ENCODE measurements at places on chromosomes 16 and 17.
A peak's percentile ranks its signal among the peaks of the same experiment; 100 is the strongest.

DNA sequence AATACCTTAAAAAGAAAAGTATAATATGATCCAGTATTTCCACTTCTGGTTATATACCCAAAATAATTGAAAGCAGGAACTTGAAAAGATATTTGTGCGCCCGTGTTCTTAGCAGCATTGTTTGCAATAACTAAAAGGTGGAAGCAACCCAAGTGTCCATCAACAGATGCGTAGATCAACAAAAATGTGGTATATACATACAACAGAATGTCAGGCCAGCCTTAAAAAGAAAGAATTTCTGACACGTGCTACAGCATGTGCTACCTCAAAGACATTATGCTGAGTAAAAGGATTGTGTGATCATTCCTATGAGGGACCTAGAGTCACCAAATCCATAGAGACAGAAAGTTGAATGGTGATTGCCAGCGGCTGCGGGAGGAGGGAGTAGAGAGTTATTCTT, 133.1 kb downstream of the SPECC1 start:
- no peaks in the 10 kb centered on the region for H3K36me3 ChIP-seq
- H3K27ac ChIP-seq: no peak overlapping the region
- no peak for DNase-seq
- no peak overlapping the region for H3K4me3 ChIP-seq
- H3K4me1 ChIP-seq: no peaks in the 10 kb centered on the region

DNA sequence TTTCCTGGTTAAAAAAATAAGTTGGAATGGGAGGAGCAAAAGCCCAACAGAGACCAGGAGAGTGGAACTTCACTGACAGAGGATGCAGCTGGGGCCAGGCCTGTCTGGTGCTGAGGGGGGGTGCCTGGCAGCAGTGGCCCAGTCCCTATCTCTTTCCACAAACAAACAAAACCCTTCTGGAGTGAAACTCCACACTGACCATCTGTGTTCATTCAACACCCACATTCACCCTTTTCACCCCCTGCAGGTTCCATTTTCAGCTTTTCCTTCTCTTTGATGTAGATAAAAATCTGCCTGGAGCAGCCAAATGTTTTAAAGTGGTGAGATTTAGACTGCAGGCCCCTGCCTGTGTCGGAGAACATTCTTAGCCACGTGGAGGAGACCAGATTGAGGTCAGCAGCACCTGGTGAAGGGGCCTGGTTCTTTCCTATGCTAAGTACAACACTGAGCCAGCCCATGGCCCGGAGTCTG, 161.4 kb upstream of the CDH11 start:
- H3K27me3 ChIP-seq: no peaks in the 10 kb centered on the region
- no peaks in the 10 kb centered on the region for H3K36me3 ChIP-seq
- H3K4me1 ChIP-seq: no peaks in the 10 kb centered on the region

- no peaks in the 10 kb centered on the region for H3K27me3 ChIP-seq
- no peaks in the 10 kb centered on the region for H3K4me1 ChIP-seq
- no peak for DNase-seq
- no peak overlapping the region for H3K27ac ChIP-seq
- H3K36me3 ChIP-seq: no peaks in the 10 kb centered on the region
These were observed 26.0 kb upstream of the PRKCA start for GRCh38 chr17:66276328-66276937.

DNA sequence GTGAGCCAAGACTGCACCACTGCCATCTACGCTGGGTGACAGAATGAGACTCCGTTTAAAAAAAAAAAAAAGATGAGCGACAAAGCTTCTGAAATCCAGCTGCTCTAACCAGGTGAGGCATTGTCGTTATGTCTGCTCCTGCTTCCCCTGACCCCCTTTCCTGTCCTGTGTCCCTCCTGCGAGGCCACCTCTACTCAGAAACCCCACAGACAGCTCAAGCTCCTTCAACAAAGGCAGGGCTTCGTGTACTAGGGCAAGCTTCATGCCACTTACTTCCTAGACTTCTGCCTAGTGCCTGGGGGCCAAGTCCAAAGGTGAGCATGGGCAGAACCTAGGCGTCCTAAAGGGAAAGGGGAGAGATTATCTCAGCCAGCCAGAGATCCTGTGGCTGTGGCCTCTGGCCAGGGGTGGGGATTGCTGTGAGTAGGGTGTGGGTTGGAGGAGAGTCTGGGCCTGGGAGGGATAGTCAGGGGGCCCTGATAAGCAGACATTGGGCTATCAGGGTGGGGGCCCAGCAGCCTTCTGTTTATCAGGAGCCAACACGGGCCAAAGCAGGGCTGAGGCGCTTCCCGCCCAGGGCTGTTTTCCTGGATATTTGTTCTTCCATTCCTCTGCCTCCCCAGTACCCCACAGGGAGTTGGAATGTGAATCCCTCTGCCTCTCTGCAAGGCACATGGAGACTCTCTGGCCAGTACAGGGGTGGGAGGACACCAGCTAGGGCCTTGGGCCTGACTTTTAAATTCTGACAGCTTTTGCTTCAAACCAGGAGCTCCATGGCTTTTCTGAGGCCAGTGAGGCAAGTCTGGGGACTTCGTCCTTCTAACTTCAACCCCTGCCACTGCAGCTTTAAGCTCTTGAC, 10.4 kb downstream of the ERAL1 start:
- peaks cover 13% of the 10 kb centered on the region for H3K4me1 ChIP-seq
- no peaks in the 10 kb centered on the region for H3K27me3 ChIP-seq
- H3K36me3 ChIP-seq: peaks cover 3% of the 10 kb centered on the region
- DNase-seq: peak; percentile 78
- H3K4me3 ChIP-seq: no peak overlapping the region

GRCh38 chr17:82418001-82418986, at the start of the genes HEXD and OGFOD3:
HEXD (plus strand) TSS chr17:82418347; CDS start chr17:82419800, 1,453 bp downstream.
OGFOD3 (minus strand) TSS chr17:82418586; CDS start chr17:82418485, 101 bp downstream.
- no peaks in the 10 kb centered on the region for H3K27me3 ChIP-seq
- peak within 1 kb of the TSS; percentile 82 for H3K27ac ChIP-seq
- DNase-seq: peak; percentile 91
- peak within 1 kb of the TSS; percentile 94 for H3K4me3 ChIP-seq
- peaks cover 24% of the 10 kb centered on the region for H3K36me3 ChIP-seq

DNA sequence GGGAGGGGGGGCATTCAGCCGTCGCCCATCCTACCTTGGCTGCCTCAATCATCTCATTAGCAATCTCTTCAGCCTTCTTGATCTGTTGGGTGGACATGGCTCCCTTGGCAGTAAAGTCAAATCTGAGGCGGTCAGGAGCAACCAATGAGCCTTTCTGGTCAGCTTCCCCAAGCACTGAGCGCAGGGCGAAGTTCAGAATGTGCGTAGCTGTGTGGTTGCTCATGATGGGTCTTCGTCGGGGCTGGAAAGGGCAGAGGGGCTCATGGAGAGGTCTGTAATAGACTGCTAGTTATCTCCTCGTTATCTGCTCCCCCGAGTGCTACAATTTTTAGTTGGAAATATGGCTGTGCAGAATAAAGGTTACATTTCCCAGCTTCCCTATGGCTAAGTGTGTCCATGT, 7.2 kb upstream of the EXOSC6 start:
- no peaks in the 10 kb centered on the region for H3K4me1 ChIP-seq
- no peak overlapping the region for H3K4me3 ChIP-seq
- H3K27ac ChIP-seq: no peak overlapping the region
- H3K36me3 ChIP-seq: peaks cover 79% of the 10 kb centered on the region

DNA sequence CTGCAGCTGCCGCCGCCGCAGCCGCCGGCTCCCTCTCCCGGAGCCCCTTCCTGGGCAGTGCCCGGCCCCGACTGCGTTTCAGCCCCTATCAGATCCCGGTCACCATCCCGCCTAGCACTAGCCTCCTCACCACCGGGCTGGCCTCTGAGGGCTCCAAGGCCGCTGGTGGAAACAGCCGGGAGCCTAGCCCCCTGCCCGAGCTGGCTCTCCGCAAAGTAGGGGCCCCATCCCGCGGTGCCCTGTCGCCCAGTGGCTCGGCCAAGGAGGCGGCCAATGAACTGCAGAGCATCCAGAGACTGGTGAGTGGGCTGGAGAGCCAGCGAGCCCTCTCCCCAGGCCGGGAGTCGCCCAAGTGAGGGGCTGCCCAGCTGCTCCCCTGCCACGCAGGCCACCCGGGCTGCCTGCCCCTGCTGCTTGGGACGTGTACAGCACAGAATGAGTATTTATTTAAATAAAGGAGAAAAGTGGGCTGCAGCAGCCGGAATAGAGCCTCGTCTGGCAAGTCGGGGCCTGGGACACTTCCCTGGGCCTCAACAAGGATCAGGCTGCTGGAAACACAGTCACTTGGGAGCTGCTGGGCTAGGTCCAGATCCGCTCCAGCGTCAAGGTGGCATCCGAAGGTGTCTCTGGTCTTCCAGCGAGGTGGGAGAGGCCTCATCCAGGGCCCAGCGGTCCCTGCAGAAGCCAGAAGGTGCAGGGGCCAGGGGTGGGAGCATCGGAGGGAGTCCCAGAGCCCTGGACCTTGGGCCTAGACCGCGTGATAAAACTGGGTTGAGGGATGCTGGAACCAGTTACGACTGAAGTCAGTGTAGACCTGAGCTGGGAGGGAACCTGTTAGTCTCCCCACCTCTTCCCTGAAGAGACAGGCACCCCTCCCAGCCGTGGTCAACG, 8.8 kb downstream of the TBX2 start:
- DNase-seq: no peak
- peaks cover 94% of the 10 kb centered on the region for H3K27me3 ChIP-seq
- no peak overlapping the region for H3K27ac ChIP-seq
- no peak overlapping the region for H3K4me3 ChIP-seq
- H3K4me1 ChIP-seq: peaks cover 65% of the 10 kb centered on the region

- DNase-seq: no peak
These were observed 10.5 kb upstream of the SPNS1 start for GRCh38 chr16:28964072-28964471.

- no peaks in the 10 kb centered on the region for H3K27me3 ChIP-seq
- no peak overlapping the region for H3K27ac ChIP-seq
- H3K4me1 ChIP-seq: peaks cover 8% of the 10 kb centered on the region
These were observed 6.8 kb downstream of the COTL1 start for GRCh38 chr16:84611041-84611440.

- no peaks in the 10 kb centered on the region for H3K27me3 ChIP-seq
- no peaks in the 10 kb centered on the region for H3K36me3 ChIP-seq
- no peak overlapping the region for H3K27ac ChIP-seq
- DNase-seq: no peak
- H3K4me1 ChIP-seq: no peaks in the 10 kb centered on the region
These were observed 964.4 kb upstream of the GOT2 start for GRCh38 chr16:59698346-59699020.

GRCh38 chr16:23508589-23509440, 1.5 kb downstream of the GGA2 start:
- DNase-seq: no peak
- H3K4me1 ChIP-seq: peaks cover 11% of the 10 kb centered on the region
- no peaks in the 10 kb centered on the region for H3K27me3 ChIP-seq
- no peaks in the 10 kb centered on the region for H3K36me3 ChIP-seq

- H3K4me1 ChIP-seq: no peaks in the 10 kb centered on the region
- no peak overlapping the region for H3K4me3 ChIP-seq
- H3K27me3 ChIP-seq: no peaks in the 10 kb centered on the region
- no peak overlapping the region for H3K27ac ChIP-seq
These were observed 30.8 kb downstream of the MPRIP start for GRCh38 chr17:17073030-17073564.

DNA sequence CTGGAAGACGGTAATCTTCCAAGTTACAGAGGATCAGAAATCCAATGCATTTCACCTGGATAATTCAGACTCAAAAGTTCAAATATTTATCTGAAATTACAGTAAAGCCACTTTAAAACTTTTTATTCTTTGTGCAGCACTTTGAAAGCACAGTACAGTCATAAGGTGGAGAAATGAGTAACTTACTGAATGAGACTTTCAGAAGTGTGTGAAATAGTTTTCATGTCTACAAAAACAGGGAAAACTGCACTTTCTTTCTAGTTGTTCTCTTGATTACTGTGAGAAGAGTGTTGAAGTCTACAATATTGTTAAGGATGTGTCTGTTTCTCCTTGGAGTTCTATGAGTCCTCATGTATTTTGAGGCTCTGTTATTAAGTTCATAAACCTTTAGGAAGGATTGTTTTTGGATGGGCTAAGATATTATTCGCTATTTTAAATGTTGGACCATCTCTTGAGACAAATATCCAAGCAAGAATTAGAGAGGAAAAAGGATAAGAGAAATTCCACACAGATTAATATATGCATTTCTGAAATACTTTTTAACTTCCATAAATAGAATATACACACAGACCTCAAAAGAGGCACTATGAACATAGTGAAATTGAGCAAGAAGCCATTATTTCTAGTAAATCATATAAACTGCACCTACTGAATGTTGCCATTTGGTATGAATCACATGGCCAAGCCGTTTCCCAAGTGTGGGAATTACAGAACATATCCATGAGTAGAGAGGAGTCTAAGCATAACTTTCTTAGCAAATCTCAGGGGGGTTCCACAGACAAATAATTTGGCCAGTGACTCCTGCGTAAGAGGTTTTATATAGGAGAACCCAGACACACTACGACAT, 83.6 kb upstream of the PLEKHM1 start:
- DNase-seq: no peak
- H3K4me1 ChIP-seq: no peaks in the 10 kb centered on the region
- H3K36me3 ChIP-seq: no peaks in the 10 kb centered on the region

- no peaks in the 10 kb centered on the region for H3K36me3 ChIP-seq
- H3K4me3 ChIP-seq: no peak overlapping the region
- H3K27me3 ChIP-seq: peaks cover 3% of the 10 kb centered on the region
These were observed 54.1 kb downstream of the PIMREG start for GRCh38 chr17:6498356-6498755.

GRCh38 chr17:72102366-72102765, 18.5 kb upstream of the SOX9 start:
- H3K27ac ChIP-seq: no peak overlapping the region
- H3K36me3 ChIP-seq: no peaks in the 10 kb centered on the region
- H3K27me3 ChIP-seq: peaks cover 17% of the 10 kb centered on the region
- no peak for DNase-seq
- H3K4me1 ChIP-seq: no peaks in the 10 kb centered on the region
- no peak overlapping the region for H3K4me3 ChIP-seq

DNA sequence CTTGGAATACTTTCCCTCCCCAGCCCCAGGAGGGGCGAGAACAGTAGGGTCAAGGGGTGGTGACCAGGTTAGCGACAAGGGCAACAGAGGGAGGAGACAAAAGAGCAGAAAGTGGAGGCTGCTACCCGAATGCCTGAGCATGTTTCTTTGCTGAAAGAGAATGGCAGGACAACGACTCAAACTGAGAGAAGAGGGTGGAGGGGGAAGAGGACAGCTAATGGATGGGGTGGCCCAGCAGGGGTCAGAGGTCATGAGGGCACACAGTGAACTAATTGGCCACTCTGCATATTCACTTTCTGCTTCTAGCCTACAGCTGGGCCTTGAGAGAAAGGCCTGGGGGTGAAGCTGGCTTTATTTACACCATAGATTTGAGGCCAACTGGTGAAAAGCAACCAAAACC, 19.1 kb upstream of the DDX52 start:
- no peaks in the 10 kb centered on the region for H3K27me3 ChIP-seq
- H3K36me3 ChIP-seq: no peaks in the 10 kb centered on the region
- DNase-seq: no peak
- H3K4me3 ChIP-seq: no peak overlapping the region

GRCh38 chr17:77786740-77787505, 171.6 kb upstream of the TNRC6C start:
- DNase-seq: no peak
- no peak overlapping the region for H3K27ac ChIP-seq
- no peaks in the 10 kb centered on the region for H3K27me3 ChIP-seq
- H3K36me3 ChIP-seq: no peaks in the 10 kb centered on the region
- H3K4me1 ChIP-seq: no peaks in the 10 kb centered on the region
- no peak overlapping the region for H3K4me3 ChIP-seq

DNA sequence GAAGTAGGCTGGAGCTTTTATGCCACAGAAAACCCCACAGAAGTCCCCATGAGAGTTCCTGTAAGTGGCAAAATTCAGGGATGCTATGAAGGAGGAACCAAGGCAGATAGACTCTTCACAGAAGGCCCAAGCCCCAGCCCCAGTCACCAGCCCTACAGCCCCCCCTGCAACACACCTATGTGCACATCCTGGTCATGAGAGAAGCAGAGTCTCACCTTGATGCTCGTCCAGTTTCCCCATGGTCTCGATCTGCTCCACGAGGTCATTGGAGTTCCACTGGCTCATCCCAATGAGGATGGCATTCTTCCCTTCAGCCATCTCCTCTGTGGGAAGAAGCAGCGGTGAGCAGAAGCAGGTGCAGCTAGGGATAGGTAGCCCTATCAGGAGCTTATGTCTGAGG, 31.2 kb downstream of the PITPNM3 start:
- H3K36me3 ChIP-seq: no peaks in the 10 kb centered on the region
- no peak overlapping the region for H3K4me3 ChIP-seq
- no peaks in the 10 kb centered on the region for H3K27me3 ChIP-seq
- H3K27ac ChIP-seq: no peak overlapping the region

All from common myeloid progenitor, CD34-positive (primary cell).